ENCODE measurements at places on chromosomes 11 and 22.

GRCh38 chr11:64276653-64277431, 7.6 kb downstream of the BAD start:
- DNase-seq, result no peak

DNA sequence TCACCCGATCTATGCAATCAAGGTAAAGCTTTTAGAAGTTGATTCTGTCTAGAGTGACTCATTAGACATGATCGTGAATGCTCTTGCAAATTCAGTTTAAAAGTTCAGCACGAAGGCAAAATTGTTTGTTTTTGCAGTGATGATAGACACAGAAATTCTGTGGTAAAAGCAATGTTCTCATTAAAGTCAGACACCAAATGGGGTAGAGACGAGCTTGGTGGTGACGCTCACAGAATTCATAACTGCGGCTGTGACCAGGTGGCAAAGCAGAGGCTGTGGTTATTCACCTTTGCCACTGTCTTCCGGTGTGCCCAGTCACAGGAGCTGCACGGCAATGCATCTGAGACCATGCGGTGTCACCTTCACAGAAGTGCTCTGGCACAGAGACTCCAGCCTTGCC, 83.4 kb downstream of the WNT7B start:
- DNase-seq, result no peak

DNA sequence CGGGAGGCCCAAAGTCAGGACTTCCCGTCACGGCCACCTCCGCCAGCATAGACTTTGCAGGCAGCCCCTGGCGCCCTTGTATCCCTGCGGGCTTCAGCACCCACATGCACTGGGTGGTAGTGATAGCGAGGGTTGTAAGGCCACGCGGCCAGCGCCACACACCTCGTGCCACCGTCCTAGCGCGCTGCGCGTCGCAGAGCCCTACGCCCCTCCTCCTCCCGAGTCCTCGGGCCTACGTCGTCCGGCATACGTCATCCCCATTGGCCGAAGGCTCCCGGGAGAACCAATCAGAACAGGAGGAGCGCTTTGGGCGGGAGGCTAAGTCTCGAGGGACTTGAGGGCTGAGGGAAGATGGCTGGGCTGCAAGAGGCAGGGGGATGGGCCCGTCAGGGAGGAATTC, 1.3 kb upstream of the BTBD18 start:
- DNase-seq, result no peak

DNA sequence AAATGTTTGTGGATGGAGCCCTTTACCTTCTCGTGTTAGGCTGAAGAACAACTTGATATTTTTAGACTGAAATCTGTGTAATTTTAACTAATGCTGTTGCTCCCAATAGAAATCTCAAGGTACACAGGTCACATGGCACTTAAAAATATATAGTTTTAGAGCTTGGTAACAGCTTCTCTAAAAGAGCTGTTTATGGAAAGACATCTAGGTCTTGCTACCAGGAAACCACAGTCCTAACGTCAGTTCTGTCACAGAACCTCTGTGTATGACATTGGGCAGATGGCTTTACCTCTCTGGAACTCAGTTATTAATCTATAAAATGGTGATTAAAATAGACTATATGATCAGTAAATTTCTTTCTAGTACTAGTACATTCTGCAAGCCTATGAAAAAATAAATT, 35.4 kb downstream of the PAK1 start:
- DNase-seq, result no peak
